NCI-H2171 (cell line): ENCODE measurements at places on chromosomes 12 and 14.

- DNase-seq = no peak
Observed at GRCh38 chr12:106879612-106880011, 76.1 kb upstream of the TMEM263 start.

- no peak for DNase-seq
Observed at GRCh38 chr12:33977887-33978286, 44.4 kb upstream of the ALG10 start.

GRCh38 chr12:110880651-110881050 is 33.9 kb downstream of the CCDC63 start:
- no peak for DNase-seq

DNA sequence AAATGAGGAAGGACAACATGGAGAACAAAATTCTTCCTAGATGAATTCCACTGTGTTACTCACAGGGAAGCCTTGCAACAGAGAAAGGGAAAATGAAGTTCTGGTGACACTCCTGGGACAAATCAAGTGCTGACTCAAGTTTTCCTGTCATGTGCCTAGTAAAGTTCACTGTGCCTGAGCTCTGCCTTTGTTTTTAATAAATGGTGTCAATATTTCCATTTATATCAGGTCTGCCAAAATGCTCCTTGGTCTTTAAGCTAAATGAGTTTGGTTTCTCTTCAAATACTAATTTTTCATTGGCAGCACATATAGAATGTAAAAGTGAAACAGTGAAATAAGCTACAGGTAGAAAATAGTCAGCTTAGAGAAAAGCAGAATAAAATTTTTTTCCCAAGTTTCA is 33.0 kb downstream of the HIGD1C start:
- DNase-seq = no peak

- DNase-seq = peak; percentile 82
Observed at GRCh38 chr14:56117765-56118610, at the start of gene PELI2. TSS of gene PELI2 (plus strand) at chr14:56118411. CDS start at chr14:56118661, 250 bp downstream.

GRCh38 chr14:74593241-74593953 is 18.6 kb downstream of the LTBP2 start:
- no peak for DNase-seq

DNA sequence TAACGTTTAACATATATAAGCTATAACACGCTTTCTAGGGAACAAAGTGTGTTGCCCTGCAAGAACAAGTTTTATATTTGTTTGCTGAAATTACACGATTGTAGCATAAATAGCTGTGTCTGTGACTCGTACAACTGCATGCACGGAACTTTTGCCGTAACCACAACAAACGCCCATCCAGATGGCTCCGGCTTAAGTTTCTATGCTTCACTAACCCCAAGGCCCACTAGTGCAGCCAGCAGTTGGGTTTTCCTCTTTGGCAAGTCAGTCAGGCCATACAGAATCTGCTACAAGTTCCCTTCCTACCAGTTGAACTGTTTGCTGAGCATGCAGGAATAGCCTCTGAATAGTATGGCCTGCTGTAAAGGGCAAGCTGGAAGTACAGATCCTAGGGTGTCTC is 12.1 kb downstream of the CSRP2 start:
- DNase-seq = peak; percentile 59

- DNase-seq = no peak
Observed at GRCh38 chr12:47387994-47388393, 308.2 kb upstream of the AMIGO2 start.

- no peak for DNase-seq
Observed at GRCh38 chr12:93683410-93683809, 6.2 kb downstream of the CRADD start.

- no peak for DNase-seq
Observed at GRCh38 chr14:70671652-70672644, 30.2 kb downstream of the TTC9 start.

GRCh38 chr12:77299001-77299400 is 233.6 kb upstream of the E2F7 start:
- no peak for DNase-seq

- DNase-seq = no peak
Observed at GRCh38 chr12:101076921-101077320, 133.1 kb downstream of the SLC5A8 start.

GRCh38 chr12:24554612-24555295 is 394.1 kb downstream of the BCAT1 start:
- no peak for DNase-seq

GRCh38 chr12:94900496-94900895 is 103.0 kb downstream of the NDUFA12 start:
- DNase-seq = no peak

DNA sequence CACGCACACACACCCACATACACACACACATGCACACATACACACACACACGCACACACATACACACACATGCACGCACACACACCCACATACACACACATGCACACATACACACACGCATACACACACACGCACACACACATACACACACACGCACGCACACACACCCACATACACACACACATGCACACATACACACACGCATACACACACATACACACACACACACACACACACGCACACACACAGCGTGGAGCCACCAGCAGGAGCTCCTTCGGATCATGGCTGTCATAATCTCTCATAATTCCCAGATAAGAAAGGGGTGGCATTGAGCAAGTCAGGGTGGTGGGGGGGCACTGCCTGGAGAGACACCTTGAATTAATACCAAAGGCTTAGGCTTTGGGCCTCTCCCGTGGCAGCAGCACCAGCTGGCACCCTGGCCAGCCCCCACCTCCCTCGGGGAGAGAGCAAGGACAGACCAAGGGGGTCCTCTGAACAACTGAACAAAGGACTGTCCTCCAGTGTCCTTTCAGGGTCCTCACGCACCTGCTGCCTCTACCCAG is 21.9 kb downstream of the ANO2 start:
- no peak for DNase-seq

GRCh38 chr14:38958589-38958988 is 144.4 kb downstream of the SEC23A start:
- no peak for DNase-seq

- DNase-seq = no peak
Observed at GRCh38 chr14:22469538-22470303, 119.3 kb downstream of the DAD1 start.

GRCh38 chr12:124745891-124746570 is 117.6 kb downstream of the SCARB1 start:
- peak; percentile 84 for DNase-seq

GRCh38 chr12:70398002-70398401 is 31.9 kb downstream of the KCNMB4 start:
- DNase-seq = no peak

DNA sequence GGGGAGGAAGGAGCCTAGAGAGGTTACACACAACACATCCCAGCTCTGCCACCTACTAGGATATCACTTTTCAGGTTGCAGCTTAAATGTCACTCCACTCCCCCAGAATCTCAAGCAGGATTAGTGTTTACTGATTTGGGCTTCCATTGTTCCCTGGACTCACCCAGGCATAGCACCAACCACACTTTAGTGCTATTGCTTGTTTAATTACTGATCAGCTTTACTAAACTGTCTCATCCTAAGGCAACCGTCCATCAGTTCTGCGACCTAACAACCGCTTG is 6.1 kb upstream of the KRT18 start:
- no peak for DNase-seq
